ENCODE measurements at places on chromosomes 1 and 21. TPM values are rescaled to one million over a fixed set of nuclear protein-coding genes. Genes with fewer than 3 reads are reported as not detected.

GRCh38 chr1:84165601-84166000 is 21.5 kb downstream of the PRKACB start:
- DNase-seq = no peak

GRCh38 chr1:41474490-41475271 is 9.8 kb downstream of the EDN2 start:
- no peak for DNase-seq

GRCh38 chr1:91952187-91952586 is 3.0 kb downstream of the BRDT start:
- DNase-seq = no peak

GRCh38 chr1:99598738-99599411 is 47.0 kb upstream of the PALMD start:
- no peak for DNase-seq

GRCh38 chr1:182217967-182218366 is 156.5 kb upstream of the ZNF648 start:
- DNase-seq = no peak

DNA sequence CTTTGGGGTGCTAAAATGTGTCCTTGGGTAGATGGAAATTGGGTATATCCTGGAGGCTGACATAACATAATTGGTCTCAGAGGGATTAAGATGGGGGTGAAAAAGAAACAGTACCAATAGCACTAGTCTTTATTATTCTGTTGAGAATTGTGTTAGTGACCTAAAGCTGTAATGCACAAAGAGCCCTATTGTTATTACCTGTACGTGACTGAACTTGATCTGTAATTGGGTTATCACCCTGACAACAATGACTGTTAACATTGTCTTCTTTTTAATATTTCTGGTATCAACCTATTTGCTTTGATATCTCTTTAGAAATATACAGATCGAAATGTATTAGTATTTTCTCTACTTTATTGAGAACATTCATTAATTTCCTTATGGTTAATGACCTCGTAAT is 147.6 kb downstream of the NEK7 start:
- no peak for DNase-seq

GRCh38 chr21:25176637-25177412 is 430.5 kb downstream of the MRPL39 start:
- no peak for DNase-seq

GRCh38 chr1:30135698-30136097 is 587.7 kb downstream of the MATN1 start:
- DNase-seq = no peak

DNA sequence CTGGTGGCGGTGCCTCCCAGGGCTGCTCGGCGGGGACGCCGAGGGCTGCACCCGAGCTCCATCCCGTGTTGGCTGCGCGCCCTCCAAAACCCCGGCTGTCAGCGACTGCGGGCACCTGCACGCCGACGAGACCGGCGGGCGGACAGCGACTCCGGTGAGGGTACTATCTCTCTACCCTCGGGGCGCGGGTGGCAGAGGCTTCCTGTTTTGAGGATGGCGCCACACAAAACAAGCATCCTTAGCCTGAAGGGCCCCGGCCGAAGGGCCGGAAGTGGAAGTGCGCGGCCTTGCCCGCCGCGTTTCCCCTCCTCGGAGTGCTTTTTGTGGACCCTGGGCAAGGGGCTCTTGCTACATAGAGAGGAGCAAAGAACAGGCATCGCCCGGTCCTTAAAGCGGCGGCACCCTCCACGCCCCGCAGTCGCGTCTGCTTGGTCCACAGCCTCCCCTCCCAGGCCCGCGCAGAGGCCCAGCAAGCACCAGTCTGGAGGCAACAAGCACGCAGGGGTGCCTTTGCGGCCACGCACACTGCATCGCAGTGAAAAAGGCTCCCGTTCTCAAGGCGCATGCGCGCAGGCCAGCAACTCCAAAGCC is 561 bp upstream of the COQ8A start:
- no peak for DNase-seq

- DNase-seq = no peak
Observed at GRCh38 chr1:111249960-111250359, 22.4 kb downstream of the CHI3L2 start.

DNA sequence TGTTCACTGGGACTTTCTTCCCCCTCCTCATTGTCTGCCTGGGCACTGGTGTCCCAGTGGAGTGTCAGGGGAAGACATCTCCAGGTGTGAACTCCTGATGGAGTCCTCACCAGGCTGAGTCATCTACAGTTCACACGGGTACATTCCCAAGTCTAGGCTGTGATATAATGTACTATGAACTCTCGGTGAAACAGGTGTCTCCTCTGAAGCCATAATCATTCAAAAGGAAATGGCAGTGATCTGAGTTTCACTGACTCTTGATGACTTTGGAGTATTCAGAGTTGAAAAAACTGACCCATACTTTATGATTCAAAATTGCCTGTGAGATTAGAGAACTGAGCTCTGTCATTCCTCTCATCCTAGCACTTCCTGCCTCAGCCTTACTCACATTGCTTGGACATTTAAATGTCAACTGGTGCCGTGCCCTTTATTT is 9.1 kb downstream of the LAMC2 start:
- DNase-seq = no peak

GRCh38 chr1:205301205-205301821 is 20.2 kb downstream of the NUAK2 start:
- no peak for DNase-seq

DNA sequence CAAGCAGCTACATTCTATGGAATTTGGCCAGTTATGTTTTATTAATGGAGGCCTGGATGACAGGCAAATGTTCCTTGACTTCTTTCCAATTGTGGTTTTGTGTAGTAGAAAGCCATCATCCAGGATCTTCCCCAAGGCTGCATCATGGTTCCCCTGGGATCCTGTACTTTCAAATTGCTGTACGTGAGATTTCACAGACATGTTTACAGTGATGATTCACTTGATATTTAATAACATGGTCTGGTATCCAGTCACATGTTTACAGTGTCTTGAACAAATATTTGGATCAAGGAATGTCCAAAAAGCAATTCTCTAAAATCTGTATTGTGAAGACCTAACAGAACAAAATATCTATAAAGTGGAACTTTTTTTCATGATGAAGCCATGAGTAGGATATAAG is 68.3 kb upstream of the ST6GALNAC3 start:
- DNase-seq = no peak

GRCh38 chr1:27522432-27523336 is 32.7 kb upstream of the WASF2 start:
- DNase-seq = no peak

GRCh38 chr1:84834419-84835064 is 58.5 kb downstream of the LPAR3 start:
- DNase-seq = no peak

- DNase-seq = no peak
Observed at GRCh38 chr21:15379776-15380175, 315.0 kb upstream of the NRIP1 start.

- peak; percentile 22 for DNase-seq
Observed at GRCh38 chr21:36236052-36236730, 79.6 kb downstream of the DOP1B start.

The HES2 gene
- total RNA-seq = not detected

The PDE4DIP gene
- 33.2 TPM for total RNA-seq

The GUCA2B gene
- total RNA-seq = not detected

The SELENBP1 gene
- not detected for total RNA-seq

The PUM1 gene
- total RNA-seq = 132 TPM

The S100A1 gene
- 0.69 TPM for total RNA-seq

The NT5C1A gene
- not detected for total RNA-seq

The ATAD3A gene
- total RNA-seq = 26.1 TPM
